ENCODE measurements at places on chromosomes 12 and 14.
A peak's percentile ranks its signal among the peaks of the same experiment; 100 is the strongest.

GRCh38 chr12:113368331-113368730, 9.9 kb downstream of the PLBD2 start:
- DNase-seq = no peak

DNA sequence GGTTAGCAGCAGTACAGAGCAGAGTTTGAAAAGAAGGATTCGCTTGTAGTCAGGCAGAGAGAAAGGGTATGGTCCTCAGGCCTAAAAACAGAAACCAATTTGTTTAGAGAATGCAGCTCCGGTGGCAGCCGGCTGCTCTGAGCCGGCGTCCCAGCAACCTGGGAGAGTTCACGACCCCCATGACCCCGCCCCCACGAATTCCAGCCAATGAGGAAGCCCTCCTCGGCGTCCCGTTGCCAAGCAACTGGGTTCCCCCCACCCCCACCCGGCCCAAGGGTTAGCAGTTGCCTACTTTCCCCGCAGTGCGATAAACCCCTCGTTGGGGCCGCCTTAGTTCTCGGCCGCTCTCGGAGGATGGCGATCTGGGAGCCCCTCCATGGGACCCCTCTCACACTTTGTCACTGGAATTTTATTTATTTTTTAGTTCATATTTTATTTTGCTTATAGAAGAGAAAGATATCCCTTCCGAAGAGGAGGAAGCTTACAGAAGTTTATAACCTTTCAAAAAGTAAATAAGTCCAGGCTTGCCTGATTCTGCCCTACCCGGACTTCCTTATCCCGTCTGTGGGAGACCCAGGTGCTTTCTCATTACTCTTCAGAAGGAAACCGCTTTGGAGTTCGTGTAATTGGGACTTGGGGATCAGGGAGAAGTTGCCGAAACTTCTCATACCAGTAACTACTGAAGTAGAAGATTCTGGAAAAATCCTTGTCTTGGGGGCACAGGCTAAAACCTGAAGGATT, at the start of gene CCDC60:
TSS of gene CCDC60 (plus strand) at position 300 of the 741 bp plus-strand sequence. CDS start 448 bp downstream, outside the sequence.
- peak; percentile 18 for DNase-seq

DNA sequence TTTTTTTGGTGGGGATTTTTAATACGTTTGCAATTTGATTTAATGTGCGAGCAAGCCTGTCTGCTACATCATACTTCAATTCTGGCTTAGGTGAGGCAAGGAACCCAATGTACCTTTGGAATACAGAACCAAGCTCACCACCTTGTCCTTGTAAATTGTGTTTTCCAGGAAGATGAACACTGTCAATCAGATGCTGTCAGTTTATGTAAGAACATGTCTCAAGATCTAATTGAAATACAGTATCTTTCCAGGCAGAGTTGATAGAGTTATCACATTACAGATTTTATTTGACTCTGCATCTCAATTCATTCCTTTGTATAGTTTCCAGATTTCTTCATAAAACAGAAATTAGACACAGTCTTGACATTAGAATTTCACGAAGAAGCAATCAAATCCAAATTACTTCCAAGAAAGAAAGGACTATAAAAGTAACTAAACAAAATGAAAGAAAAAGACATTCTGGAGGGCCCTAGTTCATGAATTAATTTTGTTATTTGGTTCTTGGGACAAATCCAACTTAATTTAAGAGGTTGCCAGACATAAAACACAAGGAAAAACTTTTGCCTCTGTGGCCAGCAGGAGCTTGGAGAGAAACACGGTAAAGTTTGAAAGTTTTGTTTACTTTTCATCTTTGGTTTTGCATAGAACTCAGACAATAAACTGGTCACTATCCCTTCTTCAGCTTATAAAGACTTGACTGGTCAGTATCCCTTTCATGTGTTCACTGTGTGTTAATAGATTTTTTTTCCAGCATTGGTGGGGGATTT, 16.4 kb upstream of the MED13L start:
- no peak for DNase-seq

DNA sequence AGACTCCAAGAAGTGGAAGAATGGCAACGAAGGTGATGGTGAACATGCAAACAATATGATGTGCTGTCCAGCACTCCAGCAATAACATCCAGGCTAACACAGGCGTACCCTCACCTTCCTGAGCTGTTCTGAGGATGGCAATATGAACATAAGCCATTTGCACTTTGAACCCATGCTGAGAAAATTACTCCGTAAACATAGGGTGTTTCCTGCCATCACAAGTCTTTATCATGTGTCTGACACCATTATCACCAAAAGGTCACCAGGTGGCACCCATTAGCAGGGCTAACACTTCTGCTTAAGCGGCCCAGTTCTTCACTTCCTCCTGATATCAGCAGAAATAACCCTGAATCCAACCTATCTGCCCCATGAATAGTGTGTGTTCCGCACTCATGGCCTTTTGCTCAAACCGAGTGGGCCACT, 482.8 kb downstream of the MED13L start:
- no peak for DNase-seq

- no peak for DNase-seq
These were observed 26.7 kb downstream of the BTG1 start for GRCh38 chr12:92118826-92119536.

DNA sequence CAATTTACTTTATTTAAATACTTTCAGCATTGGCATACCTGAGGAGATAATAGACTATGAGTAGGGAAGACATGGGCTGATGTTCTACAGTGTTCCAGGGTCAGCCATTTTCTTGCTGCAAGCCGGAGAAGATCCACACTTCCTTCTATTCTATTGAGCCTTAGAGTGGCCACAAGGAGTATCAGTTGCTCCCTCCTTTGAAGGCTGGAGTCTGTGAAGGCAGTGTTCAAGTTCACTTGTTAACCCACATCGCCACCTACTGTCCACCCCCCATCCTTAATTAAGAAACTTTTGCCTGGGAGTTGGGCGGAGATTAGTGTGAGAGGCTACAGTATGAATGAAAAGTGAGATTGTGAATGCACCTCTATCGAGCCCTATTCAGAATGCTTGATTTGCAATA, 666.6 kb downstream of the NRXN3 start:
- DNase-seq = peak; percentile 21

- DNase-seq = peak; percentile 47
These were observed 10.7 kb upstream of the KRT82 start for GRCh38 chr12:52416795-52417194.

DNA sequence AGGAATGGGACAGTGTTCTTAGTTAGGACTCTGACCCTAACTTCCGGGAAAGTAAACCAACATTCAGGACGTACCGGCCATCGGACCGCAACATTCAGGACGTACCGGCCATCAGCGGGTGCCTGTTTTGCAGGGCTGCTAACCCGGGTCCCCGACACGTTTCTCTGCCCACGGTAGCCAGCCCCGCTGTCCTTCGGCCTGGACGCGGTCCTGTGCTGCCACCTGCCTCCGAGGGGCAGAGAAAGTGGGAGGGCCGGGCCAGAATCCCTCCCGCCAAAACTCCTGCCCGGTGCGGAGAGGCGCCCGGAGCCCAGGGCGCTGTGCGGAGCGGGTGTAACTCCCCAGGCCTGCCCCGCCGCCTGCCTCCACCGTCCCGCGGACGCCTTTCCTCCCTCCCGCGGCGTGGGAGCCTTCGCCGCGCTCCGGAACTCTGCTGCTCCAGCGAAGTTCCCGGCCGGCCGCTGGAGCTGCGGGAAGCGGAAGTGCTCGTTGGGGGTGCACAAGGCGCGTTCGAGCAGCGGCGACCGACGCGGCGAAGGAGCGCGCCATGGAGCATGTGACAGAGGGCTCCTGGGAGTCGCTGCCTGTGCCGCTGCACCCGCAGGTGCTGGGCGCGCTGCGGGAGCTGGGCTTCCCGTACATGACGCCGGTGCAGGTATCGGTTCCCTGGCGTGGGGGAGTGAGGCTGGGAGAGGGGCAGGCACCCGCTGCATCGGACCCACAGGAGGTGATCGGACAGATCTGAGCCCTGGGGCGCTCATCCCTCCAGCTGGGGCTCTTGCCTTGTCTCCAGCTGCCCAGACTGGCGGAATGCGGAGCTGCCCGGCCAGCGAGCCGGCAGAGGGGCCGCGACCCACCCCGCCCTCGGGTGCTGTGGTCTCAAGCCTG, at the start of gene DDX55:
TSS of gene DDX55 (plus strand) at position 498 of the 888 bp plus-strand sequence. CDS start at position 548, 50 bp downstream.
- DNase-seq = peak; percentile 95

DNA sequence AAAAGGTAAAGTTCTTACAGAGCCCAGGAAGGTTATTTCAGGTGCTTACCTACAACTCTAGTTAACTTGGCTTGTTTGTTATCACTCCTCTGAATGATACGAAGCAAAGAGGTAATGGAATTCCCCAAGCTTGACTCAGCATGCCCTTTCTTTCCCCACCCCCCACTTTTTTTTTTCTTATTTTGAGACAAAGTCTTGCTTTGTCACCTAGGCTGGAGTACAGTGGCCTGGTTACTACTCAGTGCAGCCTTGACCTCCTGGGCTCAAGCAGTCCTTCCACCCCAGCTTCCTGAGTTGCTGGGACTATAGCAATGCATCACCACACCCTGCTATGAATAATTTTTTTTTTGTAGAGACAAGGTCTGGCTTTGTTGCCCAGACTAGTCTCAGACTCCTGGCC, 17.1 kb upstream of the YBX3 start:
- no peak for DNase-seq

DNA sequence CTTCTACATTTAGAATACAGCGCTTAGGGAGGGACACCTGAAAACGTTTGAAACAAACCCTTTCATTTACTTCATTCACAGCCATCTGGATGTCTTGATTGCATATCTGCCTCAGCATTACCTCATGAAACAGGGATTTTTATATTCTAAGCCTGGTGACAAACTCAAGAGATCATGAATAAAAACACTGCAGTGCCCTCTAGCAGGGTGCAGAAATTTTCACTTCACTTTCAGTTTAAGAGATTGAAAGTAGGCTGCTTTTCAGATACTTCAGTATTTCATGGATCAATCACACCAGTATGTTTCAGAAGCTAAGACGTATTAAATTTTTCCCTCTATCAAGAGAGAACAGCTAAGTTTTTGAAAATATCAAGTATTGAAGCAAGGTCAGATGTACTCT, 467.8 kb downstream of the MDGA2 start:
- DNase-seq = no peak

DNA sequence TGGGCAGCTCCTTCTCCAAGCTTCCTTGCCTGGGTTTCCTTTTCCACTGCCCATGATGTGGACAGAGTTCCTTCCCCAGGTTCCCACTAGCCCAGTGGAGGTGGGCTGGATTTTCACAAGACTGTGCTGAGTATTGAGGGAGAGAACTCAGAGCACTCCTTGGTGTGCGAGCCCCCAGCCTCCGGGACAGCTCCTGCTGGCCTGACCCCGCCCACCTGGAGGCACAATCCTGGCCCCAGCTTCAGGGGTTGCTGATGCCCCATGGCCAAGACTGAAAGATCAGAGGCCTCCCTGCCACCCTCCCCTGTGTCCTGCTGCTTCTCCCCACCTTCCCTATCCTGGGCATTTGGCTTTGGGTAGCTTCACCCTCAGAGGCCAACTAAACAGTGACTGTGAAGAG, 7.7 kb downstream of the KCNH3 start:
- no peak for DNase-seq

GRCh38 chr12:102642199-102642598, 161.8 kb upstream of the IGF1 start:
- DNase-seq = no peak

DNA sequence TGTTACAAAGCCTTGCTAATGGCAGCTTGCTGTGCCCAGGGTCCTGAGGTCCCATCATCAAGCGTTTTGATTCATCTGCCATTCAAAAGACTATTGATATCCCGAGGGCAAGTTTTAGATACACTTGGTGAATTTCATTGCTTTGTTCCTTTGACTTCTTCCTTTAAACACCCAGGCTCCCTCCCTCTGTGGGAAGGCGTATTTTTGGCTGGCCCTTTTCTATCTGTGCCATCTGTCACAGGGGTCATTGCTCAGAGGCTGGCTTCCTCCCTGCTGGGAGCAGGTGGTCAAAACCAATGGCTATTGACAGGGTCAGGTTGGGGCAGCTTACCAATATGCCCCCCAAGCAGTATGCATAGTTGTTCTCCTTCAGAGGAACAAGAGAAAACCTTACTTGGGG, 40.0 kb downstream of the SCN8A start:
- DNase-seq = no peak

GRCh38 chr12:123957196-123957595, 15.4 kb downstream of the CCDC92 start:
- DNase-seq = no peak

GRCh38 chr12:106189341-106189740, 50.6 kb upstream of the NUAK1 start:
- DNase-seq = no peak

DNA sequence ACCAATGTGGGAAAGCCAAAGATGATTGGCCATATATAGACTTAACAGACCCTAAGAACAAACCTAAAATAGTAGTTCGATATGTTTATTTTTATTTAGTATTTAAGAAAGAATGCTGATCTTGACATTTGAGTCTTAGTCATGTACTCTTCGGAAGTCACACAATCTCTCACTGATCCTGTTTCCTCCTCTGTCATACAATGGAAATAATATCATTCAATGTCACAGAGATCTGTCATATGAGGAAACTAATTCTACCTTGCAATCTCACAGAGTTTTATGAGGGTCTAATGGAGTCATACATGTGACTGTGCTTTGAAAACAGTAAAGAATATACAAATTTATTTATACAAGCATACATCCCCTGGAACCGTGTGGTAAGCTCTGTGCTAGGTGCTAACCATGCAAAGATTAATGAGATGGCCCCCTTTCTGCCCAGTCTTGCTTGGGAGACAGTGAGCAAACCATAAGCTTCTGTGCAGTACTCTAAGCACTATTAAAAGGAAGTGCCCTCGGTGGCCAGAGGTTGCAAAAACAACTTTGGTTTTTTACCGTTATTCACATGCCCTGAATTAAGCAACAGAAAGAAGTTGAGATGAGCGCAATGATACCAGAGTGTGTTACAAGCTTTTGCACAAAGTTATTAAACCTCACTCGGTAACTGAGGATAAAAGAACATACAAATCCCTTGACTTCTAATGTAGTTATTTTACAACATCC, 1.7 kb upstream of the LIN7A start:
- DNase-seq = peak; percentile 57

DNA sequence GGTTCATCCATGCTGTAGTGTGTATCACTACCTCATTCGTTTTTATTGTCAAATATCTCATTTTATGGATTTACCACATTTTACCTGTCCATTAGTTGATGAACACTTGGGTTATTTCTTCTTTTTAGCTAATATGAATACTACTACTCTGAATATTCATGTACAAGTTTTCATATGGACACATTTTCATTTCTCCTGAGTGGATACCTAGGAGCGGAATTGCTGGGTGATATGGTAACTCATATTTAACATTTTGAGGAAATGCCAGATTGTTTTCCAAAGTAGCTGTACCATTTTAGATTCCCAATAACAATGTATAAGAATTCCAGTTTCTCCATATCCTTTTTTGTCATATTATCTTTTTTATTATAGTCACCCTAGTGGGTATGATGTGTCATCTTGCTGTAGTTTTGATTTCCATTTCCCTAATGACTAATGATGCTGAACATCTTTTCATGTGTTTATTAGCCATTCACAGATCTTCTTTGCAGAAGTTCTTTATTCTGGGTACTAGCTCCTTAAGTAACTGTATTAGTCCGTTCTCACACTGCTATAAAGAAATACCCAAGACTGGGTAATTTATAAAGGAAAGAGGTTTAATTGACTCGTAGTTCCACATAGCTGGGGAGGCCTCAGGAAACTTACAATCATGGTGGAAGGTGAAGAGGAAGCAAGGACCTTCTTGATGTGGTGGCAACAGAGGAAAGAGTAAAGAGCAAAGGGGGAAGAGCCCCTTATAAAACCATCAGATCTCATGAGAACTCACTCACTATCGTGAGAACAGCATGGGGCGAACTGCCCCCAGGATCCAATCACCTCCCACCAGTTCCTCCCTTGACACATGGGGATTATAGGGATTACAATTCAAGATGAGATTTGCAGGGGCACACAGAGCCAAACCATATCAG, 11.9 kb downstream of the NRDE2 start:
- DNase-seq = peak; percentile 45

GRCh38 chr12:93101367-93101766, 172.3 kb upstream of the EEA1 start:
- no peak for DNase-seq

Data from suppressor macrophage treated with lipopolysaccharide for 1 hour (primary cell).